ENCODE measurements at places on chromosomes 16 and 17.

DNA sequence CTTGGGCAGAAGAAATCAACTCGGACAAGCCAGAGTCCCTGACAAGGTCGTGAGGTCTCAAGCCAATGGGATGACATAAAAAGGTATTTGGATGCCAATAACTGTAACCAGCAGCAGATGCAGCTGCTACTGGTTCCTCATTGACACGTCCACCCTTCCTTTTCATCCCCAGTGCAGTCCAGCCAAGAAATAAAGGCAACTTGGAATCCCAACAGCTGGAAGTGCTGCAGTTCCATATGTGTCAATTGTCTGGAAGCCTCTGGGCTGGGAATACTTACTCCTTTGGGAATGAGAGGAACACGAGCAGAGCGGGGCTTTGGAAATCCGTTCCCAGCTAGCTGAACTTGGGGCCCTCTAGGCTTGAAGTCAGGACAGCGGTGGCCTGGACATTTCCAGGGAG, 360.4 kb upstream of the ZFHX3 start:
- DNase-seq = no peak

DNA sequence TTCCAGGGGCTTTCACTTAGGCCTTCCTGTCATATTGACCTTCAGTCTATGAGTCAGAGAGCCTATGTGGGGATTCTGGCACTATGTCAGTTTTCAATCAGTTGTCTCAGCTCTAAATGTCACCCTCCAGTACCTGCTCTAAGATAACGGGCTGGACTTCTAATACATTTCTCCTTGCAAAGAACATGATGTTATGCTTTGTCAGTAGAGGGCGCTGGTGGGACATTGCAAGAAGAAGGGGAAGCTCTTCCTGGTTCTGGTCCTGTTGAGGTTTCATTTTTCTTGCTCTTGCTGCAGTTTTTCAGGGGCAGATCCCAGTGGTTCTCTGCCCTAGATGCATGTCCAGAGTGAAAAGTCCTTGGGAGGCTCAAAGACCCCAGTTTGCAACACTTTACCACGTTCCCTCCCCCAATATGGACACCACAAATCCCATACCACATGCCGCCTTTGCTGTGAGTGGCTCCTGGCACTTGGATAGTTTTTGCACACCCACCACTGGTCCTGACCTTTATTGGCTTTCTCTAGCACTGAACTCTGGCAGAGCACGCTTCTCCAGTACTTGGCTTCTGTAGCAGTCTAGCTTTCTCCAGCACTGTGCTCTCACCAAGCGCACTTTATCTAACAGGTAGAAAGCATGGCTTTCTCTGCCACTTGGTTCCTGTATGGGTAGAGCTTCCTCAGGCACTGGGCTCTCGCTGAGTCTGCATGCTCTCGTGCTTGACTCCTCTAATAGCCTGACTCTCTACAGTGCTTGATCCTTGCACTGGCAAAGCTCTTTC, 49.0 kb downstream of the BCL7C start:
- peak; percentile 86 for DNase-seq

GRCh38 chr17:44037471-44037870, 22.7 kb upstream of the TMEM101 start:
- no peak for DNase-seq

- DNase-seq = no peak
Observed at GRCh38 chr16:31351942-31352325, 3.0 kb upstream of the ITGAX start.

DNA sequence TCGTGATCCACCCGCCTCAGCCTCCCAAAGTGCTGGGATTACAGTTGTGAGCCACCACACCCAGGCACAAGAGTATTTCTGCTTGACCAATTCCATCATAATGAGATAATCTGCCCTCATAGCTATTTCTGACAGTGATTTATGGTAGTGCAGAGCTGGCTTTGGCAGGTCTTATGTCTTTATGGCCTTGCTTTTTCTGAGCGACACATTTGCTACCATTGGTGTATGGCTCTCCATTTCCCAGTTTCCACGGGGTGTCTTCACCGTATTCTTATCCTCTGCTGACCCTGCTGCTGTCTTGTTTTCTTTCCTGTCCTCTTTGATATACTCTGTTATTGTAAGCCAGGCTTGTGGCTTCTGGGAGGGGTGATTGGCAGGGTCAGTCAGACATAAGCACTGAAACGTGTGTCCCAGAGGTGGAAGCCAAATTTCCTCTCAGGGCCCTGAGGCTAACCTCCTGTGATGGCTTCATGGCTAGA, 161.1 kb upstream of the TBX2 start:
- DNase-seq = no peak

- peak; percentile 3 for DNase-seq
Observed at GRCh38 chr16:6297666-6298410, 1034.8 kb upstream of the RBFOX1 start.

- no peak for DNase-seq
Observed at GRCh38 chr17:44122816-44123355, 555 bp downstream of the HDAC5 start.

DNA sequence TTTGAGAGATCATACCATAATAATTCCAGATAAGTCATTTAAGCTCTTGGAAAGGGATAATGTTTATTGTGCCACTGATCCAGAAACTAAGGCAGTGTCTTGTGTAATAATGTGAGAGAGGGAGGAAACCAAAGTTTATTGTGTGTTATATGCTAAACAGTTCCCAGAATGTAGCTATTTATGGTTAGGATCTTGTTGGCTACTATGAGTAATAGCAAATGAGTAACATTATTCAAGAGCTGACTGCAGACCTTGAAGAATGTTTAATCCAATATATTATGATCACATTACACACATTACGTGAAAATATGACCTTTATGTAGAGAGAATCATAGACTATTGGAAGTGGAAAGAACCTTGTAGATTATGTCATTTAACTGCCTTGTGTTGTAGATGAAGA, 139.5 kb downstream of the BCAS3 start:
- DNase-seq = no peak

GRCh38 chr17:924711-925475, 54.7 kb downstream of the NXN start:
- no peak for DNase-seq

DNA sequence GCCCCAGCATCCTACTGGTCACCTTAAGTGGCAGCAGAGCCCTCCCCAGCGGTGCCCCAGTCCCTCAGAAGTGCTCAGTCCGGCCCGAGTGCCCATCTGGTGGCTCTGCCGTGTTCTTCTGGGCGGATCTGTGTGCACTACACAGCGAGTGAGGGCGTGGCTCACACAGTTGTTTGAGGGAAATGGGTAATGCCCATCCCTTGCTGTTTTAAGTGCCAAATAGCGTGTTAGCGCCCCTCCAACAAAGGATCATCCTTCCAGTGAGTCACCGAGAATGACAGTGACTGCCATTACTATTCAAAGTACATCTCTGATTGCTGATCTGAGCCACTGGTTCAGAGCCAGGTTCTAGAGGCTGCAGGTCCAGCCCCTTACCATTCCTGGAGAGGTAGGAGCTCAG, 152.0 kb downstream of the LGALS9B start:
- no peak for DNase-seq

- peak; percentile 55 for DNase-seq
Observed at GRCh38 chr17:1644493-1645206, 882 bp downstream of the SCARF1 start.

DNA sequence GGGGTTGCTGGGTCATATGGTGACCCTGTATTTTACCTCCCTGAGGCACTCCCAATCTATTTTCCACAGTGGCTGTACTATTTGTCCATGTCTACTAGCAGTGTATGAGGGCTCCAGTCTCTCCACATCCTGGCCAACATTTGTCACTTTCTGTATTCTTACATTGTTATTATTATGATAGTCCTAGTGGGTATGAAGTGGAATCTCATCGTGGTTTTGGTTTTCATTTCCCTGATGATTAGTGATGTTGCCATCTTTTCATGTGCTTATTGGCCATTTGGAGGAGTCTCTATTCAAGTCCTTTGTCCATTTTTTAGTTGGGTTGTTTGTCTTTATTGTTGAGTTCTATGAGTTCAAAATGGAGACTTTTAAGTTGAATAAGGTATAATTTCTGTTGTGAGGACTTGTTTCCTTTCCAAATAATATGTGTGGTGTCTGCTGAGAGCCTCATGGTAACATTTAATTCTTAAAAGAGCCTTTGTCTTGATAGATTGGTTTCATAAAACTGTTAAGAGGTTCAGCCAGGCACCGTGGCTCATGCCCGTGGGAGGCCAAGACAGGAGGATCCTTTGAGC, 108.2 kb downstream of the RPTOR start:
- DNase-seq = no peak

- no peak for DNase-seq
Observed at GRCh38 chr17:73103641-73104335, 11.3 kb upstream of the SLC39A11 start.

All from KBM-7 (cell line).